Pancreas (tissue), 10 donors: ENCODE measurements at places on chromosomes 4 and X.
A peak's percentile ranks its signal among the peaks of the same experiment; 100 is the strongest.

- no peak for DNase-seq
Measured at GRCh38 chr4:115275615-115276014, 162.2 kb upstream of the NDST4 start.

GRCh38 chr4:139665690-139666529, at the start of gene MGST2:
Gene MGST2, plus strand, starts transcription at chr4:139665819. Its CDS starts 201 bp downstream, at chr4:139666020.
- DNase-seq, result peak; percentile 82

DNA sequence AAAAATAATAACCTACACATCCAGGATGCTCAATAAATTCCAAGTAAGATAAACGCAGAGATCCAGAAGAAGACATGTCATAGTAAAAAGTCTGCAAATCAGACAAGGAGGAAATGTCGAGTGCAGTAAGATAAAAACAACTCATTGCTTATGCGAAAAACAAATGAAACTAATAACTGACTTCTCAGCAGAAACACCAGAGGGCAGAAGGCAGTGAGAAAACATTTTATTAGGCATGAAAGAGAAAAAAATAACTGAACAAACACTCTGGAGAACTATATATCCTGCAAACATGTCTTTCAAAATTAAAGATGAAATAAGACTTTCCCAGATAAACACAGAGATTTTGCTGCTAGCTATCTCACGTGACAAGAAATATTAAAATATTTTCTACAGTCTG, 201.3 kb upstream of the CTSO start:
- DNase-seq, result no peak

DNA sequence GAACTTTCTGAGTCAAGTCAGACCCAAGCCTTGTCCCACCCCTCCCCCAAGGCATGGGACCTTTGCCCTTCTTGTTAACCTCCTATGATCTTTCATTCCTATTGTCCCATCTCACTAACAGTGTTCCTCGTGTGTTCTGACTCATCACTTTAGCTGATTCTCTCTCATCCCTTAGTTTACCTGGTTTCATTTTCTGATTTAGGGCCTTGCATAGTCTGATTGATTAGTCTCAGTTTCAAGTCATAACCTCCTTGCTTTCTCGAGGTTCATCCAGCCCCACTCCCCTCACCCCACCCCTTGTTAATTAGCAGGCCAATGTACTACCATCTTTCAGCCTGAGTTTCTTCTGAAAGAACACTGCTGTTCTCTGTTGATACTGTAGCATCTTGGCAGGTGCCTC, 517.4 kb downstream of the RPA4 start:
- DNase-seq, result no peak

GRCh38 chr4:3329887-3330286, 37.1 kb downstream of the RGS12 start:
- DNase-seq, result no peak

GRCh38 chr4:7649741-7650531, 215.2 kb upstream of the PSAPL1 start:
- no peak for DNase-seq

- DNase-seq, result no peak
Measured at GRCh38 chrX:110258552-110258951, 59.3 kb downstream of the AMMECR1 start.

- no peak for DNase-seq
Measured at GRCh38 chr4:54484383-54484782, 173.4 kb upstream of the KIT start.

DNA sequence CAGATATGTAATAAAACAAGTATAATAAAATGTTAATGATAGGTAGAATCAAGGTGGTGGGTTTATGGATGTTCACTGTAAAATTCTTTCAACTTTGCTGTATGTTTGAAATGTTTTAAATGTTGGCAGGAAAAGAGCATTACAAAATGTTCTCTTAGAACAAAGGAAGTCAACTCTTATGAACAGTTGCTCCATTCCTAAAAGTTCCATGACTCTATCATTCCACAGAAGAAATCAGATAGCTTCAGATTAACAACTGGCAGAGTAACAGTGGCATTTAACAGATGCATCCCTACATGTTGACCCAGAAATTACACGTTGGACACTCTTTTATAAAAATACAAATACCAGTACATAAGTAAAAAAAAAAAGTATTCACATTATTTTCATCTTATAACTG, 2023.7 kb downstream of the ARAP2 start:
- DNase-seq, result no peak

GRCh38 chr4:90330546-90330945, 203.4 kb downstream of the CCSER1 start:
- DNase-seq, result no peak

DNA sequence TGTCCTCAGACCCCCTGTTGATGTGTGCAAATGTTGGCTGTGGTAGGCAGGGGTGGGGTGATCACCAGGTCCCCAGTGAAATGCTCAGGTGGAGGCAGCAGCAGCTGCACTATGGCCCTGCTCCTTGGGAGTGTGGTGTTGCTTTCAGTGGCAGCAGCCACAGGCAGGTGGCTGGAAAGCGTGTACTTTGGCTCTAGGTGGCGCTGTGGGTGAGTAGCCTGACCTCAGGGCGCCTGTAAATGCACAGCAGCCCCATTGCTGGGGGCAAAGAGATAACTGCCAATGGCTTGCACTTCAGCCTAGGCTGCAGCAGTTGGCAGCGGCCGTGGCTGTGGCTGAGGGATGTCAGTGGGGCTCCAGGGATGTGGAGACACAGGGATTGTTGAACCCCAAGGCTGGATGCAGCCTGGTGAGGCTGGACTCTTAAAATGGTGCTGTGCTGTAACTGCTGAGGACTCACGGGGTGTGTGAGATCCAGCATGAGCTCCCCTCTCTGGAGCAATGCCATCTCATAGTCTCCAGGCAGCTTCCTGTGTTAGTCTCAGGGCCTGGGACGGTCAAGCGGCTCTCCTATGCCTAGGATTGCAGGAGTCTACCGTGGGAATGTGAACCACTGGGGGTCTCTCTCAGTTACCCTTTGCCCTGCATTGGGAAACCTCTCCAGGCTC, 421.7 kb upstream of the HTR2C start:
- DNase-seq, result no peak

DNA sequence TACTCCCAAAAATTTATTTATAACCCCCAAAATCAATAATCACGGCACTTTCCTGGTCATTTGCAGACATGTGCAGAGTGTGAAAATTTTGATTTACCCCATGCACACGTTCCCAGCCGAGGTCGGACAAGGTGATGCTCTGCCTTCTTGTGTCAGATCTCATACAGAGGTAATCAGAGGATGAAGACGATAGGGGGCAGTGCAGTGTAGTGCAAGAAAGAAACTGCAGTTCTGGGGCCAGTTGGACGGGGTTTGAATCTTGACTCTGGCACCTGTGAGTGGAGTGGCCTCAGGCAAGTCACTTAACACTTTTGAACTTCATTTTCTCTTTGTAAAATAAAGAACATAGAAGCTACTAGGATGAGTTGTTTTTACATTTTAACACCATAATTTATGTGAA, 88.4 kb downstream of the FRMPD3 start:
- peak; percentile 17 for DNase-seq

DNA sequence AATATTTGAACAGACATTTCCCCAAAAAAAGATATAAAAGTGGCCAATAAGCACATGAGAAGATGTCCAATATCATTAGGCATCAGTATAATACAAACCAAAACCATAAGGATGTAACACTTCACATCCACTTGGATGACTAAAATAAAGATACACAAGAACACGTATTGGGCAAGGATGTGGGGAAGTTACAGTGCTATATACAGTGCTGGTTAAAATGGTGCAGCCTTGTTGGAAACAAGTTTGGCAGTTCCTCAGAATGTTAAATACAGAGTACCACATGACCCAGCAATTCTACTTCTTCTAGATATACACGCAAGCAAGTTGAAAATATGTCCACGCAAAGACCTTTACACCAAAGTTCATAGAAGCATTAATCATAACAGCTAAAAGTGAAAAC, 58.9 kb downstream of the HAUS3 start:
- no peak for DNase-seq

DNA sequence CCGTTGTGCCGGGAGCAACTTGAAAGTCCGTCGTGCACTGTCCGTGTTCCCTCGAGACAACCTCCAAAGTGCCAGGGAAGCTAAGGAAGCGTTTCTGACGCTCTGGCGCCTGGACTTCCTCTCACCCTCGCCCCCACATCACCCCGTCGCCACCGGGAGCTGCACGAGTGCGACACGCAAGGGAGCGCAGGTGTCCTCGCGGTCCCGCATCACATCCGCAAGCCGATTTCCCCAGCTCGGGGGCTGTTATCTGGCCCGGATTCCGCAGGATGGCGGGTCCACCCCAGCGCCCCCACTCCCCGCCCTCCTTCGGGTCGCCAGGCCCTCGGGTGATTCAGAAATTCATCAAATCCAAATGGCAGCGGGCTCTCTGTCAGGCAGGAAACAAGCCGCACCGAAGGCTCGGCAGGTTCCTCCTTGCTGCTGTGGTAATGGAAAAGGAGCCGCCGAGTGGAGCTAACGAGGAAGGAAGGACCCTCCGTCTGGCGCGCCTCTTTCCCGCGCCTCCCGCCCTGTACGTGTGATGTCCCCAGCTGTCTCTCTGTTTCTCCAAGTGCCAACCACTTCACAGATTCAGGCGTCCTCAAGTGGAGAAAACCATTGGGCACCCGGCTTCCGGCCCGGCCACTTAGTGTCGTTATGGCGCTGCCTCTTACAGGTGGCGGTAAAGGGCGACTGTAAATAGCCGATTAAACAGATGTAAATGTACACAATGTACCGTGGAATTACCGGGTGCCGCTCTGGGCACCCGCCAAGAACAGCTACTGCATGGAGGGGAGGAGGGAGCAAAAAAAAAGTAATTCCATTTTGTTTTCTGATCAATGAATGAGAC, 921 bp upstream of the SETD7 start:
- peak; percentile 68 for DNase-seq

GRCh38 chr4:118732591-118733330, 47.6 kb downstream of the METTL14 start:
- no peak for DNase-seq
